ENCODE measurements at places on chromosomes 7 and 10.

GRCh38 chr7:98314469-98314868, 33.0 kb downstream of the BRI3 start:
- no peak for DNase-seq

DNA sequence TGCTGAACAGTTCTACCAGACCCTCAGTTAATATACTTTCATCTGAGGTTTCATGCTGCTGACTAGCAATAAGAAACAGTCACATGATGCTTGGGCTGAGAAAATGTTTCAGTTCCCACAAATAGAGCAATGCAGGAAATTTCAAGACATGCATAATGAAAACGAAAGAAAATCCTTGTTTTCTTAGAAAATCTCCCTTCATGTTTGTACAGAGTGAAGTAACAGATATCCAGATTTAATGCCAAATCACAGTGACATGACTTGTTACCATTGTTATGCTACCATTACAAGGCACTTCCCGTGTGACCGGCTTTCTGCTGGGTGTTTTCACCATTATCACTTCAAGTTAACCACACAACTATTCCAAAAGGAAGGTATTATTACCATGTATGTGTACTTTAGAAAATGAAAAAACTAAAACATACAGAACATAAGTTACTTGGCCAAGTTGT, 121.7 kb downstream of the DOCK4 start:
- DNase-seq: no peak

- DNase-seq: no peak
Measured at GRCh38 chr10:110456523-110457091, 41.1 kb upstream of the DUSP5 start.

DNA sequence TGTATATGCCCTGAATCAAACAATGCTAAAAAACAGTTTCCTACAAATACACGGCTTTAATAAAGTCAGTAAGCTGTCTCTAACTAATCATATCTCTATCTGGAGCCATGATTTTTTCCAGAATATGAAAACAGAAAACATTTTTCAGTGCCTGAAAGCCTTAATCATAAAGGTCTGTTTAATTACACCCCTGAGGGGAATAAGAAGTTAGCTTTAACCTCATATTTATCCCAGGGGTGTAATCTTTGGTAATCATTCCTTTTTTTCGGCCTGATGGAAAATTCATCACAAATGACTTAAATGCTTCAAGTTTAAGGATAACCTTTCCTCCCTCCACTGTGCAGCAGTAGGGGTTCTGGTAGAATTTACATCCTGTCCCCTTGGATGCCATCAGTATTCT, 124.2 kb downstream of the ATE1 start:
- DNase-seq: no peak

DNA sequence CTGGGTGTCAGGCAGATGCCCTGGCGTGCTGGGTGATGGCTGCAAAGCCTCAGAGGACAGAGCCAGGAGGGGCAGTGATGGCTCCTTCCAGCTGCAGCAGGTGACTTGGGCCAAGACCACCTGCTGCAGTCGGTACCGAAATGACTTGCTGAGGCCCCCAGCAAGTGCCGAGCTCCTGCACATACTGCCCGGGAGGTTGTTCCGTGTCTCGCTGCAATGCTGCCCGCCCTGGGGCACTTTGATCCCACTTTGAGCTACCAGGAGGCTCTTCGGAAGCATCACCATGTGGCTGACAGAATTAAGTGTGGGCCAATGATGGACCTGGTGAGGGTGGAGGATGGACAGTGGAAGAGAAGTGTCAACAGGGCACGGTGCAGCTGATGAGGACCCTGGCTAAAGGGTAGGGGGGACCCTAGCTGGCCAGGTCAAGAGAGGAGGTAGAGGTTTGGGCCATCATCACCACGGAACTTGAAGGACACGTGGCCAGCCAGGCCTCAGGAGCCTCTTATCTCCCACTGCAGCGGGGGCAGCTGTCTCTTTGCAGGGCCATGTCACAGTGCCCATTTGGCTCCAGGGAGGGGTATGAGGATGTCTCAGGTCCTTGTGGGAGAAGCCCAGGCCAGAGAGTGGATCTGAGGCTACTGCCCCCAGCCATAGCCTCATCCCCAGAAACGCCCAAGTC, 51.1 kb upstream of the NANOS1 start:
- no peak for DNase-seq
